ENCODE measurements at places on chromosomes 7 and 10.

DNA sequence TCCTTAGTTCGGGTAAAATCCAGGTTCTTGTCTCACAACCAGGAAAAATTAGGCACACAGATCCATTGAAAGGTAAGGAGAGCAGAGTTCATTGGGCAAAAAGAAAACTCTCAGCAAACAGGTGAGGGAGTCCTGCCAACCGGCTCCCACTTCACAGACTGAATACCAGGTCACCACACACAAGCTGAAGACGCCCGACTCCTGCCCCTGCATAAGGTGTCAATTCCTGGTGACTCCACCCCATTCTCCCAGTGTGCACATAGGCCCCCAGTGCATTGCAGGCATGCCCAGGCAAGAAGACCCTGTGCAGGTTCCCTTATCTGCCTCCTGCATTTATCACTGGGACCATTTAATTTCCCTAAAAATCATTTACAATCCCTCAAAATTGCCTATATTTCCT is 354.6 kb downstream of the LRRTM3 start:
- no peak for DNase-seq

- no peak for DNase-seq
Measured at GRCh38 chr10:108404155-108404554, 1239.6 kb upstream of the SORCS1 start.

DNA sequence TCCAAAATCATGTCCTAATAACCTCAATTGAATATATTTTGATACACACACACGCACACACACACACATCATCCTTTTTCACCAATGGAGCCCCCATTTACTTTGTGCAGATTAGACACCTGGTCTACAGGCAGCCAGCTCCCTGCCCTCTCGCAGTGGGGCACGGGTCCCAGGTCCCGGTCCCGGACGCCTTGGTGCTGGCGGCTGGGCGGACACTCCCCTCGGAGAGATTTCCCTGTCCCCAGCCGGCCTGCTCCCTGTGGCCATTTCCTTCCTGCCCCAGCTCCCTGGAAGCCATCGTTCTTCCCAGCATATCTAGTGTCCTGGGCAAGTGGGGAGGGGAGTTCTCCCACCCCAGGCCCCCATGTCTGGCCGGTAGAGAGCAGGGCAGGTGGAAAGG is 14.6 kb downstream of the DPY19L1 start:
- DNase-seq: no peak

- no peak for DNase-seq
Measured at GRCh38 chr10:86724445-86724844, 32.0 kb upstream of the BMPR1A start.

- DNase-seq: no peak
Measured at GRCh38 chr10:124484031-124484430, 22.4 kb downstream of the LHPP start.

DNA sequence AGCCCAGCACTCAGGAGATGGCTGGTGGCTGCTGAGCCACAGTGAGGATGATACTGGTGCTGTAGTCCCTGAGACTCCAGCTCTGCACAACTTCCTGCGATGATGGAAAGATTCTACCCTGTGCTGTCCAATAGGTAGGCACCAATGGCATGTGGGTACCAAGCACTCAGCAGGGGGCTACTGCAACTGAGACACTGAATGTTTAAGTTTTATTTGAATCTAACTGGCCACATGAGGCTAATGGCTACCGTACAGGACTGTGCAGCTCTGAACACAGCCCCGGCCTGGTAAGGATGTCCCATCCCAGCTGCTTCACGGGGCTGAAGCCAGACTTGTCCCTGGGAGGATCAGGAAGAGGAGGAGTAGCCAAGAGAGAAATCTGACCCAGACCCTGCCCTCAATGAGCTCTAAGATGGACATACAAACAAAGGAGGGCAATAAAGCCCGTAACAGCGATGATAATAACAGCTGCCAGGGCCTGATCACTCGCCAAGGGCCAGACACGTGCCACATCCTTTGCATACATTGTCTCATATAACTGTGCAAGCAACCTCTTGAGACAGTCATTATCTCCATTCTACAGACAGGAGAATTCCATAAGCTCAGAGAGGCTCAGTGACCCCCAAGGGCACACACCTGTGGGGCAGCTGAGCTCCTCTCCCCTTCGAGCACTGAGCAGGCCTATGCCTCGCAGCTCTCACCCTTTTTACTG is 3.8 kb downstream of the GPRIN2 start:
- DNase-seq: no peak

GRCh38 chr10:109247814-109248213 is 675.5 kb downstream of the XPNPEP1 start:
- no peak for DNase-seq

DNA sequence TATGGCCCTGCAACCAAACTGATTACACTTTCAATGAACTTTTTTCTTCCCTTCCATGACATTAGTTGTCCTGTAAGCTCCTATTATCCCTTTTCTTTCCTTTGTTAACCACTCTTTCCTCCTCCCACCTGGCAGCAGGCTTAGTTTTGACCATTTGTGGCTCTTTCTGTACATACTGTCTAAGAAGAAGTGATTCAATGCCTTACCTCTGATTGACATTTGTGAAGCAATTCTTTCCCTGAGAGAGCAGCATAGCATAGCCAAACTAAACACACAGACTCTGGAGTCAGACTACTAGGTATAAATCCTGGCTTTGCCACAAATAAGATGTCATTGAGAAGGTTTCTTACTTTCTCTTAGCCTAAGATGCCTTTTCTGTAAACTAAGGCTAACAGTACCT is 48.9 kb downstream of the AHR start:
- no peak for DNase-seq

- DNase-seq: no peak
Measured at GRCh38 chr10:29249018-29249417, 39.9 kb upstream of the LYZL1 start.
